GM19239 (cell line): ENCODE measurements at places on chromosomes 3 and 15.

- no peak for DNase-seq
These were observed 4.7 kb upstream of the ITGA11 start for GRCh38 chr15:68436680-68437079.

DNA sequence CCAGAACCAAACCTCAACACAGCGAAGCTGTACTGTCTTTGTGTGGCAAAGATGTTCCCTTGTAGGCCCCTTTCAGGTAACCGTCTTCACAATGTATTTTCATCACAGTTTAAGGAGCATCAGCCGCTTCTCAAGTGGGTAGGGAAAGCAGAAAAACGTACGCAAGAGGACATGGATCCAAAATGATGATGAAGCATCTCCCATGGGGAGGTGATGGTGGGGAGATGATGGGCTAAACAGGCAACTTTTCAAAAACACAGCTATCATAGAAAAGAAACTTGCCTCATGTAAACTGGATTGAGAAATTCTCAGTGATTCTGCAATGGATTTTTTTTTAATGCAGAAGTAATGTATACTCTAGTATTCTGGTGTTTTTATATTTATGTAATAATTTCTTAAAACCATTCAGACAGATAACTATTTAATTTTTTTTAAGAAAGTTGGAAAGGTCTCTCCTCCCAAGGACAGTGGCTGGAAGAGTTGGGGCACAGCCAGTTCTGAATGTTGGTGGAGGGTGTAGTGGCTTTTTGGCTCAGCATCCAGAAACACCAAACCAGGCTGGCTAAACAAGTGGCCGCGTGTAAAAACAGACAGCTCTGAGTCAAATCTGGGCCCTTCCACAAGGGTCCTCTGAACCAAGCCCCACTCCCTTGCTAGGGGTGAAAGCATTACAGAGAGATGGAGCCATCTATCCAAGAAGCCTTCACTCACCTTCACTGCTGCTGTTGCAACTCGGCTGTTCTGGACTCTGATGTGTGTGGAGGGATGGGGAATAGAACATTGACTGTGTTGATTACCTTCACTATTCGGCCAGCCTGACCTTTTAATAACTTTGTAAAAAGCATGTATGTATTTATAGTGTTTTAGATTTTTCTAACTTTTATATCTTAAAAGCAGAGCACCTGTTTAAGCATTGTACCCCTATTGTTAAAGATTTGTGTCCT, 60.0 kb downstream of the AAGAB start:
- no peak for DNase-seq

DNA sequence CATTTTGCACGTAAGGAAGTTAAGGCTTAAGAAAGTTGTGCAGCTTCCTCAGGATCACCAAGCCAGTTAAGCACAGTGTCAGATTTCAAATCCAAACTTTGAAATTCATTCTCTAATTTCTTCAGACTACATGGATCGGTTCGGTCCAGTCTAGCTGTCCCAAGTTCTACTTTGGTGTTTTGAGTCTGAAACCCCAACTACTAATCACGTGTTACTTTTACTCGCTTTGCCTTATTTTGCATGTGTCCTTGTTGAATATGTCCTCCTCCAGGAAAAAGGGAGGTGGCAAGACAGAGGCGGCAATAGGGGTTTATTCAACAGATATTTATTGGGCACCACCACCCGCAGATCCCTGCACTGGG, 522 bp upstream of the GXYLT2 start:
- no peak for DNase-seq

- DNase-seq = no peak
These were observed 18.3 kb downstream of the TMEM62 start for GRCh38 chr15:43151688-43152087.

DNA sequence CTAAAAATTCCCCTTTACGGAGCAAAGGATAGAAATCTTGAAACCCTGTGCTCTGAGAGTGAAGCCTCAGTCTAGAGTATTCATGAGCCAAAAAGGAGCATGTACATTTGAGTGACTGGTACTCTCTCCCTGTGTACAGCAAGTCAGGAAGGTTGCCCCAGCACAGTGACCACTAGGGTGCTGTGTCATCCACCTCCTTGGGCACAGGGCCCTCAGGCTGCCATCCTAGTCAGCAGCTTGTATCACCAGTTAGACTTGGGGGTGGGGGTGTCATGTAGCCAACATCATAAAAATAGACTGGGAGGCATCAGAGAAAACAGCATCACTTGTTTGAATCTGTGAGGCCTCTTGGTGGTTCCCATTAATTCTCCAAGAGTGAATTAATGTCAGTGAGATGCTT, 12.0 kb downstream of the NME9 start:
- no peak for DNase-seq

DNA sequence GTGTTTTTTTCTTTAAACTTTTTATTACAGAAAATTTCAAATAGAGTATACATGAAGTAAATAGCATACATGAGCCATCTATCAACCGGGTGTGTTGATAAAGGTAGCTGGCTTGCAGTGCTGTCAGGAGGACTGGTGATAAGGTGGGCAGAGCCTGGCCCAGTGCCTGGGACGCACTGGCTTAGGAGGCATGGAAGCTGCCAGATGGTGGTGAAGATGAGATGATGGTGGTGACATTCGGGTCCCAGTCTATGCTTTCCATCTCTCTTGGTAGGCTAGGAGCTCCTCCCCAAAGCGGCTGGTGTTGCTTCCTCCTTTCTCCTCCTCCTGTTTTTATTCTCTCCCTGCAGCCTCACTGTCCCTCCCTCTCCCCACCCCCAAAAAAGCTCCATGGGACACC, 101.7 kb downstream of the ADCY5 start:
- DNase-seq = no peak

GRCh38 chr3:103167850-103168249, 733.0 kb downstream of the ZPLD1 start:
- DNase-seq = no peak

DNA sequence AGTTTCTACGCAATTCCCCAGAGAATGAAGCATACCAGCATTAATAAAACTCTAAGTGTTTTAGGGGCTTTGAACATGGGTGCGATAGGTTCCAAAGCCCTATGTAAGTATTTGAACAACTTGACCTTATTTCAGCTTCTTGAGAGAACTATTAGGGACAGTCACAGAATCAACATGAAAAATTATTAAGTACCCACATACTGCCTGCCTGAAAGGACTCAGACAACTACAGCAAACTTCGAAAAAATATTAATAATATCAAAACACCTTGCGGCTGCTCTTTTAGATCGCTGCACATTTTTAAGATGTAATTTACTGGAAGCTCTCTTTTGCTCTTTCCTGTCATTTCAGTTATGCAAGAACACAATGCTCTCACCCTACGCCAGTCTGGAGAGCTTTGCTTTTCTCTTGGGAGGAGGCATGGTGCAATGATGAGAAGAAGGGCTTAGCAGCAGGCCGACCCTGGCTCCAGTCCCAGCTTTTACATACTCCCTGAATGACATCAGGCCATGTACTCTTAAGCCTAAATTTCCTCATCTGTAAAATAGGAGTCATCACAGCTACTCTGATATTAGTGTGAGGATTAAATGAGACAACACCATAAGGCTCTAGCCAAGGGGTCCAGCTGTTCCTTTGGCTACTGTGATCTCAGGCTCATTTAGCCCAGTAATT, 640.7 kb downstream of the FHIT start:
- no peak for DNase-seq

- DNase-seq = no peak
These were observed 214.1 kb upstream of the CTNNB1 start for GRCh38 chr3:40985195-40985594.

DNA sequence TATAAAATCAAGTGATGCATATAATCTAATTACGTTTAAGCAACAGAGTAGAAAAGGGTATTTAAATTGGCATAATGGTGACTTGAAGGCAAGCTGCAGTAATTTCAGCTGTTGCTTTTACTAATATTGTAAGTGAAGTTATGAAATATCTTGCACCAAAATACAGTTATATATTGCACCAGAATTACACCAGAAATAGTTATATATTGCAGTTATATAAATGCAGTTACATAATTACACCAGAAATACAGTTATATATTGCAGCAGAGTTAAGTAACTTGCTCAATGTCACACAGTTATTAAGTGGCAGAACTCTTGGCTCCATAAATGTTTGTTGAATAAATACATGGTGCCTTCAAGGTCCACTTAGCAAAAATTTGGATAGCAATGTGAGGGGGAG, 51.4 kb downstream of the PCOLCE2 start:
- DNase-seq = no peak
